ENCODE measurements at places on chromosomes 1 and 21.

DNA sequence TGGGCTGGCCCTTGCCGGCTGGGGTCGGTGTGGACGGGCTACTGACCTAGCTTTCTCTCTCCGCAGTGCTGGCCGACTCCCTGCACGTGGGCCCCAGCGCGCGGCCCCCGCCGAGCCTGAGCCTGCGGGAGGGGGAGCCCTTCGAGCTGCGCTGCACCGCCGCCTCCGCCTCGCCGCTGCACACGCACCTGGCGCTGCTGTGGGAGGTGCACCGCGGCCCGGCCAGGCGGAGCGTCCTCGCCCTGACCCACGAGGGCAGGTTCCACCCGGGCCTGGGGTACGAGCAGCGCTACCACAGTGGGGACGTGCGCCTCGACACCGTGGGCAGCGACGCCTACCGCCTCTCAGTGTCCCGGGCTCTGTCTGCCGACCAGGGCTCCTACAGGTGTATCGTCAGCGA, 34.9 kb downstream of the PTGFRN start:
- no peak for DNase-seq

GRCh38 chr1:236287757-236288619, 6.2 kb upstream of the ERO1B start:
- no peak for DNase-seq

- no peak for DNase-seq
Measured at GRCh38 chr1:156510709-156511108, 10.1 kb upstream of the MEF2D start.

DNA sequence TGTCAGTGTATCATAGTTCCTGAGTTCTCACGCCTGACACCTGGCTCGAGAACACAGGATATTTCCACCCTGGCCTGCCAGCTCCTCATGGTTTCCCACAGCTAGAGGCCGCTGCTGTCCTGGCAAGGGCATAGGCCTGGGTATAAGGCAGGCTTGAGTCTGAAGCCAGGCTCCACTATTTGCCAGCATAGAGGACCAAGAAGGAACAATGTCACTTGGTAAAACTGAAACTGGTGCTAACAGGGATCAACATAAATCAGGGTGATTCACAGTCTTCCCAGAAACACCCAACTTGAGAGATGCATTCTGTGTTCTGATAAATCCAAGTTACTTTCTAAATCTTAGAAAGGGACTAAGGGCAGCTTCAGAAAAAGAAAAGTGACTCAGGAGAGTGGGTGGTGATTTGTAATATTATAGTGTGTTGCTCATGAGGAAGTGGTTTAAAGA, 6.9 kb upstream of the S100A2 start:
- no peak for DNase-seq

DNA sequence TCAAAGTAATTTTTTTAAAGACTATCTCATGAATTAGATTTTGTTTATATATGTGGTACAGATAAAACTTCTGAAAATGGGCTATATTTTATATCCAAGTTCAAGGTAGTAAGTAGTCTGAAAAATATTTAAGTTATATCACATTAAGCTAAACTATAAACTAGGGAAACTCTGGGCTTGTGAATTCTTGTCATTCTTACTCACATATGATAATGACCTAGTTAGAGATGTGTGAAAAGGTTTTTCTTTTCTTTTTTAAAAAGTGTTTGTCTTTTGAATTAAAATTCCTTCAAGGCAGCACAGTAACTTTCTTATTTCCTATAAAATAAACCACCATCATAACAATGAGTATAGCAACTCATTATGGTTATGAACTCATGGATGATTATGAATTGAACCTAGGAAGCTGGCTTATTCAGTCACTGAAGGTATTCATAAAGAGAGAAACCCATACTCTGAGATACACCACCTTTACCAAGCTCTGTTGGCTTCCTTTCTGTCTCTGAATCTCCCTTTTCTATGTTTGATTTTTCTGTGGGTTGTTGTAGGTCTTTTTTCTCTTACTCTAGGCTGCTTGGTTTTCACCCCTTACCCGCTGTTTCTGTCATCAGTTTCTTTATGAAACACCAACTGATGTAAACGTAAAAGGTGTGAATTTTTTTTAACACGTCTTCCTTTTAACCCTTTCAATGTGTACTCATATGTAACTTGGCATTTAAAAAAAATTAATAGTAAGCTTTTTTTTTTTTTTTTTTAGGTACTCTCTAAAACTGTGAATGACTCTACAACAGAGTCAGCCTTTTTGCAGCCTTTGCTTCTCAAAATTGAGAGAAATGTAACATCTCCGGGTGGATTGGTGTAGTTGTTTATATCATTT, 25.2 kb downstream of the IL12RB2 start:
- DNase-seq = peak; percentile 53

DNA sequence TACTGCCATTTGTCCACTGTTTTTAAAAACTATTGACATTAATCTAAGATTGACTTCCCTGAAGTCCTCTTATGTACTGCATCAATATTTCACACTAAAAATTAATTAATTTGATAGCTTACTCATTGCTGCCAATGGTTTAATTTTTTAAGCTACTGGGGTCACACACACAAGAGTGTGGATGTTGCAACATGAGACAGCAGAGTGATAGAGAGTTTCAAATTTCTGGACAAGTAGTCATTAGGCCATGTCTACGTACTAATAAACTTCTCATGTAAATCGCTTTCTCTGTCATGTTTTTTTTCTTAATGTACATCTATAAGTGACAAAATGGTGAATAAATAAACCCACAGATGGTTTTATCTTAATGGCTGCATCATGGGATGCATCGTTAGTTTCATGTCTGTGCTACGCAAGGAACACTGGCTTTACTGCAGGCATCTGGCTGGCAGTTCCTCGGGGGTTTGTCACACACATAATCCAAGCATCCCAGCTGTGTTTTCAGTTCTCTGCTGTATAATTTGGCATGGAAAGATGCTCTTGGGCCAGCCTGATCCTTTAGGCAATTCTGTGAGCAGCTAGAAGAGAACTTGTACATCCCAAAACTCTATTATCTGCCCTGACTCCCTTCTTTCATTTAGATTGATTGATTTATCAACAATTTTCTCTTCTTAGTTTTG, 16.4 kb upstream of the CHODL start:
- no peak for DNase-seq

DNA sequence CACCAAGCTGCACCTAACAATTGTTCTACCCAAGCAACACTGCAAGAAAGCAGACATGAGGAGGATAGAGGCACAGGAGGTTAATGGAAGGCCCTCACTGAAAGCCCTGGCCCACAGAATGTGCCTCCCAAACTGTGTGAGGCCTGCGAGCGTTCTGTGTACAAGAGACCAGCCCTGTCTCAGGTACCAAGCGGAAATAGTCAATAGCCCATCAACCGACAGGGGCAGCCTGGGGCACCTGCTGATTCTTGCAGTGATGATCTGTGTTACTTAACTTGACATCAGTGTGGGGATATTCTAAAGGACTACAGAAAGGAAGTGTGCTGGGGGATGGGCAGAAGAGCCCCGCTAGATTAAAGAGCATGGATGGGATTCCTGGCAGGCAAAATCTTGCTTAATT, 392.4 kb downstream of the KCNH1 start:
- no peak for DNase-seq

DNA sequence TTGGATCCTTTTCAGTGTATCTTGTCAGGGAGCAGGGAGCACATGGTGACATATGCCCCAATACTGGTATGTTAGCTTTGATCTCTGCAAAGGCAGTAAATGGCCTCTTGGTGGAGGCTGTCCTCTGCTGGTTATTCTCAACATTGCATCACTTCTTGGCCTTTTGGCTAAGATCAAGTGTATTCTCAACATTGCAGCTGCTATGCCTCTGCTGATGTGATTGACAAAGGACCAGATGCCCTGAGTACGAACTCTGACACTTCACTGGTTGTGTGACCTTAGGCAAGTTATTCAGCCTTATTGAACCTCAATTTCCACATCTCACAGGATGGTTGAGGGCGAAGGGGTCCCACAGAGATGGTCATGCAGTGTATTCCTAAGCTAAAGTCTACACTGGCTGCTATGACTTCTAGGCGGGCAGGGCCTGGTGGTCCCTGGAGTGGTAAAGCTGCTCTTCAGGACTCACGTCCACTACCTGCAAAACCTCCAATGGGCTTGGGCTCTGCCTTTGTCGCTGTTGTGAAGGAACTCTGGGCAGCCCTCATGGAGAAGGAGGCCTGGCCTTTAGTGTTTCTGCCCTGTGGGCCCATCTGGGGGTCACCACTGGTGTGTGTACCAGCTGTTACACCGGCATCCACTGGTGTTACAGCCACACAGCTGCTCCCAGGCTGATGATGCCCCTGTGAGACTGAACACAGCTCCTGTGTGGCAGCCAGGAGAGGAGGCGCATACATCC, 64.8 kb downstream of the DNTTIP2 start:
- peak; percentile 60 for DNase-seq

DNA sequence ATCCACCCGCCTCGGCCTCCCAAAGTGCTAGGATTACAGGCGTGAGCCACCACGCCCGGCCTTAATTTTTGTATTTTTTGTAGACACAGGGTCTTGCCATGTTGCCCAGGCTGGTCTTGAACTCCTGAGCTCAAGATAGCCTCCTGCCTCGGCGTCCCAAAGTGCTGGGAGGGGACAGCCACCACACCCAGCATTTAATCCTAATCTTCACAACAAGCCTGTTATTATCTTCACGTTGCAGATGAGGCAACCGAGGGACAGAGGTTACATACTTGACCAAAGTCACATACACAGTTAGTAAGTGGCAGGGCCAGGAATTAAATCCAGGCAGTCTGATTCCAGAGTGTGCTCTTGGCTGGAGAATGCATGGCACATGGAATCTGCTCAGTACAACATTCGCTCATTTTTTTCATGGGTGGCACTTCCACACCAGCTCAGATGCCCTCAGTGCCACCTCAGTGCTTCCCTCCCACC, 4.8 kb upstream of the GPR37L1 start:
- no peak for DNase-seq

GRCh38 chr21:42939582-42940413, 14.4 kb upstream of the ERVH48-1 start:
- DNase-seq = no peak

DNA sequence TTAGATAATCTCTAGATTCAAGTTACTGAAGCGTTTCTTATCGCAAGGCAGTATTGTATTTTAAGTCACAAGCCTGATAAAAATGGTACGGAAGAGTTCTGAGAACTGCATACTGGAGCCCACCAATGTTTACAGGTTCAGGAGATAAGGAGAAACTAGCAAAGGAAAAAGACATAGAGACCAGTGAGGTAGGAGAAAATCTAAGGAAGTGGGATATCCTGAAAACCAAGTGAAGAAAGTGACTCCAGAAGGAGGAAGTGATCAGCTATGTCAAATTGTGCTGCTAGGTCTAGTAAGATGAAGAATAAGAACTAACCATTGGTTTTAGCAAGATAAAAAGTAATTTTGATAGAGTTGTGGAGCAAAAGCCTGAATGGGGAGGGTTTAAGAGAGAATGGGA, 31.0 kb upstream of the ACADM start:
- DNase-seq = no peak

- no peak for DNase-seq
Measured at GRCh38 chr1:111559736-111560279, 56.4 kb upstream of the ADORA3 start.

- DNase-seq = no peak
Measured at GRCh38 chr1:230277201-230278025, 148.7 kb downstream of the PGBD5 start.

DNA sequence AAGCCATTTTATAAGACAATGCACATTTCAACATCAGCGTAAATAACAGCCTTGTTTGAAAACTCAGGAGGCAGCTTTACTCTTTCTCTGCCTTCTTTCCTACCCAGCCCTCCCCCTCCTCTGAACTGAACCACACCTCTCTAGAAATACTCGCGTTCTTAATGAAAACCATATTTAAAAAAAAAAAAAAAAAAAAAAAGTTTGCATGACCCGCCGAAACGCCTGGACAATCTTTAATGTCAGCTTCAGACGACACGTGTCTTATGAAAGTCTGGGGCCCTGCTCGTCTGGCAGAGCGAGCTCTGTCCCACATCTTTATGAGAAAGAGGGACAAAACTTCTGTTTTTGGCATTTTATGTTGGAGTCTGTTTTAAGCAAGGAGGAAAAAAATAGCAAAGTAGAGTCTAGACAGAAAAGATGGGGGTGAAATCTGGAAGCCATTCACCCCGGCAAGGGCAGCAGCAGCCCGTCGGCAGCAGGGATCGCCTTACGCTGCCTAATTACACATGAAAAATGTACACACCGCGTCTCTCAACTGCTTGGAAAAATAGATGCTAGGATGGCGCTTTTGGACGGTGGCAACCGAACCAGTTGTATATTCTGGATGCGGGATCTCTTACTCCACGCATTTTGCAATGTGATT, 130.4 kb upstream of the ETS2 start:
- DNase-seq = no peak

DNA sequence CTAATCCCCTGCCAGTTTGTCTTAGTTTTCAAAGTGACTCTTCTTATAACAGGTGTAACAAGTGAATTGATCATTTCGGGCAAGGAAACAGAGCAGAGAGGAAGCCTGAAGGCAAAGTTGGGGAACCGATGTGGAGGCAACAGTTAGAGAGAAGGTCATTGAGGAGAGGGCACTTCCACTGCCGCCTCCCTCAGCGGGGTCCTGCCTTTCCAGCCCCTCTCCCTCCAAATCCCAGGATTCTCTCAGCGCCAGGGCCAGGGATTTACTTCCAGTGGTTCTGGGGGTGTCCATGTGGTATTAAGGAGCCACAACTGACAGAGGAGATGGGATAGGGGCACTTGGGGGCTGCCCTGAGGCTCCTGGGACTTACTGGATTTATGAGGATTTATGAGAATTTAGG, 39.7 kb upstream of the PDE9A start:
- DNase-seq = no peak

DNA sequence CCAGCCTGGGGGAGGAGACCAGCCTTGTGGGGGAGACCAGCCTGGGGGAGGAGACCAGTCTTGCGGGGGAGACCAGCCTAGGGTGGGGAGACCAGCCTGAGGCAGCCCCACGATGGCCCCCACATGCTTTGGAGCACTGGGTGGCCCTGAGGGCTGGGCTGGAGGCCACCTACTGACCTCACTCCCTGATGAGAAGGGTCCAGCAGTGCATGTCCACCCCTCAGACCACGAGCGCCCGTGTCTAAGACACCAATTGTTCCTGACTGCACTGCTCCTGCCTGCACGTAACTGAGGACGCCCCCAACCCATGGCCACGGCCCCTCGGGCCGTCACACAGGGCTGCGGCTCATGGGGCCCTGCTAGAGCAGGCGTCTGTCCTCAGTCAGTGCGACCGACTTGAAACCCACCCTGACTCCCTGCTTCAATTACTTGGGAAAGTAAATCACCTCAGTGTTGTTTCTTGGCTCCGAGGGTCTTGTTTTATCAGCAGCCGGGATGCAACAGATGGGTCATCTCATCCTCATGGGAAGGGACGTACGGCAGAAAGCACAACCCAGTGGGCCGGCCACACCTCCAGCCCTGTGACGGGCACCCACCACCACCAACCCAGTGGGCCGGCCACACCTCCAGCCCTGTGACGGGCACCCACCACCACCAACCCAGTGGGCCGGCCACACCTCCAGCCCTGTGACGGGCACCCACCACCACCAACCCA, at the start of gene SPATC1L:
SPATC1L (minus strand) TSS at position 550 of the 715 bp plus-strand sequence. CDS start 1,643 bp downstream, outside the sequence.
- peak; percentile 31 for DNase-seq

DNA sequence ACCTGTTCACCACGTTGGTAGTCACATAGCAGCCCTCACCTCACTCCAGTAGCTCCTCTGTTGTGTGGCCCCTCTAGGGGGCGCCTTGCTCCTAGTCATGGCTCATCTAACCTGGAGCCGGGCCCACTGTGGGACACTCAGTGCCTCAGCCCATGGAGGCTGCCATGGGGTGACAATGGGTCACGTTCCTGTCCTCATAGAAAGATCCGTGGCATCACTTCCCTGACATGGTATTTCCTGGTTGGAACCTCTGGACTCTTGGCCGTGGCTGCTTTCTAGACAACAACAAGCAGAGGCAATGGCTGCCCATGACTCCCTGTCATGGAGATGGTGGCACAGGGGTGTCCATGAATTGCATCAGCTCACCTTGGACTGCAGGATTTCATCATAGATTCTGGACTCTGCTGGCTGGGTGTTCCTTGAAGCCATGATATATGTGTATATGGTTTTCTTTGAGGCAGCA, 27.5 kb upstream of the SLAMF6 start:
- no peak for DNase-seq
